Aorta (tissue), 5 donors: ENCODE measurements at places on chromosomes 5 and 9. TPM values are rescaled to one million over a fixed set of nuclear protein-coding genes. Genes with fewer than 3 reads are reported as not detected.

DNA sequence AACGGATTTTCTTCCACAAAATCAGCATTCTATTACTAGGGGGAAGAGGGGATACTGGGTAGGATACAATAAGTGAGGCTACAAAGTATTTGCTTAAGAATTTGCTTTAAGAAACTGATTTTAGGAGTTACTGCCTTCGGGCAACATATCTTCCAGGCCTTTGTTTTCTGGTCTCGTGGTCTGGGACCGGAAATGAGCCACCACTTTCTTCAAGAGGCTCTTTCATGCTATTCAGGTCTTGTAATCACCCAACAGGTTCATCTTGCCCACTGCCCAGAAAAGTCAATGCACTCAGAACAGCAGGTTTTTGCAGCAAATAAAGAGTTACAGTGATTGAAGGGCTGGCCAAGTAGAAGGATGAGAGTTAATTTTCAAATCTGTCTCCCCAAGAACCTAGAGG lies 6.6 kb upstream of the AOPEP start:
- no peak overlapping the region for H3K4me3 ChIP-seq
- H3K36me3 ChIP-seq, result no peaks in the 10 kb centered on the region
- DNase-seq, result no peak
- H3K27me3 ChIP-seq, result no peaks in the 10 kb centered on the region

DNA sequence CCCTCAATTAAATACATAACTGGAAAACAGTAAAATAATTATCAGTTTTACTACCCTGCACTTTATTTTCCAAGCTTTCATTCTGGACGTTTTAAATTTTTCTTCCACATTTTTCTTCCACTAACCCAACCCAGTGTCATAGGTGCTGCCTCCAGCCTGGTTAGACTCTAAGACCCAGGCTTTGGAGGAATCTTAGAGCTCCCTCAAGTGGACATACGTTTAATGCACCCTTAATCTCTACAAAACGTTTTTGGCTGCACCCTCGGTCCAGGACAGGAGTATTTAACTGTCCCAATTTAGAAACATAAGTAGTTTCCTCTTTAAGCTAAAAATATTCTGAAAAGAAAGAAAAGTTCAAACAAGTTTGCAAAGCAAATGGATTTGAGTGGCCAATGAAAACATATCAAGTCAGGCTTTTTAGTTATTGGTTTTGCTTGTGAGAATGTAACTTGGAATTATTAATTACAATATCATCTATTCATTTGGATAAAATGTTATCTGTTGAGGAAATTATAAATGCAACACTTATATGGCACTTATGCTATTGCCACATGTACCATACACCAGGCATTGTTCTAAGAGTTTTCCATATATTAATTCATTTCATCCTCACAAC lies 38.9 kb downstream of the CDH6 start:
- H3K4me3 ChIP-seq, result no peak overlapping the region
- peaks cover 6% of the 10 kb centered on the region for H3K4me1 ChIP-seq
- no peaks in the 10 kb centered on the region for H3K27me3 ChIP-seq
- no peak overlapping the region for H3K27ac ChIP-seq
- DNase-seq, result no peak
- H3K36me3 ChIP-seq, result no peaks in the 10 kb centered on the region

GRCh38 chr5:173693670-173694069 lies 77.2 kb upstream of the BOD1 start:
- no peaks in the 10 kb centered on the region for H3K4me1 ChIP-seq
- H3K4me3 ChIP-seq, result no peak overlapping the region
- no peaks in the 10 kb centered on the region for H3K36me3 ChIP-seq
- DNase-seq, result no peak
- H3K27ac ChIP-seq, result no peak overlapping the region

GRCh38 chr5:54988218-54988617 lies 2.8 kb upstream of the ESM1 start:
- no peak overlapping the region for H3K27ac ChIP-seq
- no peak for DNase-seq
- no peak overlapping the region for H3K4me3 ChIP-seq
- H3K27me3 ChIP-seq, result no peaks in the 10 kb centered on the region

The EXOSC2 gene
- 18.7 TPM for total RNA-seq
